ENCODE measurements at places on chromosomes 5 and 9. TPM values are rescaled to one million over a fixed set of nuclear protein-coding genes. Genes with fewer than 3 reads are reported as not detected.

DNA sequence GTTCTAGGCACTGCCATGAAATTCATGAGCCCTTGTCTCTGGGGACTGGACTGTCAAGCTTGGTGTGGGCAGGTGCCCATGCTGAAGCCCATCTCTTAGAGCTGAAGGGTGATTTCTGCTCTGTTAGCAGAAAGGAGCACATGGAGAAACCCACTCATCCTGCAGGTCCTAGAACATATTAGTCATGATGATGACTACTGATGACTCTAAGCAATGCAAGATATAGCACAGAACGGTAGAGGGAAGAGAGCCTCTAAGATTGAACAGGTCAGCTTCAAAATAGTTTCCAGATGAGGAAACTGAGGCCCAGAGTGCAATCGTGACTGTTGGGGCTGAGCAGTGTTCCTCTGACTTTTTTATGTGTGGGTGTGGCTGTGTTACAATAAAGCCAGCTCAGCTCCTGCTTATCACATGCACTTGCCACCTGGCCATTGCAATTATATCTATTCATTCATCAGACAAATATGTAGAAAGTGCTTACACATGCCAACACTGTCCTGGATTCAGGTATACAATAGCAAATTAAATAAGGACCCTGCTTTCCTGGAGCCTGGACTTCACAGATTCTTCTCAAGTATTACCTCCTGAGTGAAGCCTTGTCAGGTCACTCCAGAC lies 140.2 kb upstream of the BRINP1 start:
- no peak for DNase-seq

DNA sequence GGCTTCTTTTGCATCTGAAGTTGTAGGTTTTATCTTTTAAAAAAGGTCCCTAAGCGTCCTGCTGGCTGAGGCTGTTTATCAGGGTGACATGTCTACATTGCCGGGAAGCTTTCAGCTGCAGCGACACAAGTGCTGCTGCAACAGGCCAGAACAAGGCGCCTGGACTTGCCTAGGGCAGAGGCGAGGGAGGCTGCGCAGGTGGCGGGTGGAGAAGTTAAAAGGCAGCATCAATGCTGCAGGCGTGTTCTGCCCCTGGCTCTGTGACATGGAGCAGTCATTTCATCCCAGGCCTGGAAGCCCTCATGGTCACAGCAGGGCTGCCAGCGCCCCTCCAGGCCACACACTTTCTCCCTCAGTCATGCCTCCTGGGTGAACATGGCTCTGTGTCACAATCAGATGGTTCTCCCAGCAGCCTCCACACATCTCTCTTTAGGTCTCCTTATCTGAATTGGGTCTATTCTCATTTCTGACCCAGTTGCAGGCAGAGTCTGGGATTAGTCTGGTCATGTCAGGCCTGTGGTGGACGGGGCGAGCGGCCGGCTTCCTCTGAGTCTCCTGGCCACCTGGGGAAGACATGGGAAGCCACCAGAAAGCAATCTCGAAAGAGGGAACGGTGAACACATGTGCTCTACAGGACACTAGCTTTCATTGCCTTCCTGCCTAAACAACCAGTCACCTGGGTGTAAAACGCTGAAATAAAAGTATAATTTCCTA lies 41.3 kb downstream of the IRX2 start:
- no peak for DNase-seq

DNA sequence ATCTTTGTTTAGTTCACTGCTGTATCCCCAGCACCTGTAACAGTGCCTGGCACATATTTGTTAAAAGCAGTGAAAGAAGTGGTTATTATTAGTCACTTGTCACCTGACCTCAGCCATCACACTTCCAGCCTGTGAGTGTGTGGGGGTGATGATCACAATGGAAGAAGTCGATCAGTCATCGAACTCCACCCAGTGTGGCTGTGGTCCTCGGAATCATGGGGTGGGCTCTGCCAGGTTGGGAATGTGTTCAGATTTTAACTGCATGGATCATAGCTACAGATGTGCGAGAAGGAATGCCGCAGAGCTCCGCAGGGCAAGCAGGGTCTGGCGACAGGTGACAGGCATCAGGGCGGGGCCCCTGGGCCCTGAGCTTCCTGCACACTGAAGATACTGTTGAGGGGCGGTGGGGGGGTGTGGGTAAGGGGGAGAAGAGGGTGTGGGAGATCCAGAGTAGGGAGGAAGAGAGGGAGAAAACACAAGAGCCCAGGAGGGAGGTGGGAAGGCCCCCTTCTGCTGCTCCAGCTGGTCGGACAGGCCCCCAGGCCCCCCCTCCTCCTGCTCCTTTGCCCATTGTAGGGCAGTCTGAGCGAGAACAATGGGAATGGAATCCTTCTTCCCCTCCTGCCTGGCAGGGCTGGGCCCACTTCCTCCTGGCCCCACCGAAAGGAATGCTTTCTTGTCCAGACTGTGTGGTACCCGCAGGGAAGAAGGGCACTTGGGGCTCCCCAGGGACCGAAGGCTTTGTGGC lies 89.6 kb downstream of the SPRY4 start:
- no peak for DNase-seq

The SPRY4 gene
- 8.7 TPM for polyA plus RNA-seq

DNA sequence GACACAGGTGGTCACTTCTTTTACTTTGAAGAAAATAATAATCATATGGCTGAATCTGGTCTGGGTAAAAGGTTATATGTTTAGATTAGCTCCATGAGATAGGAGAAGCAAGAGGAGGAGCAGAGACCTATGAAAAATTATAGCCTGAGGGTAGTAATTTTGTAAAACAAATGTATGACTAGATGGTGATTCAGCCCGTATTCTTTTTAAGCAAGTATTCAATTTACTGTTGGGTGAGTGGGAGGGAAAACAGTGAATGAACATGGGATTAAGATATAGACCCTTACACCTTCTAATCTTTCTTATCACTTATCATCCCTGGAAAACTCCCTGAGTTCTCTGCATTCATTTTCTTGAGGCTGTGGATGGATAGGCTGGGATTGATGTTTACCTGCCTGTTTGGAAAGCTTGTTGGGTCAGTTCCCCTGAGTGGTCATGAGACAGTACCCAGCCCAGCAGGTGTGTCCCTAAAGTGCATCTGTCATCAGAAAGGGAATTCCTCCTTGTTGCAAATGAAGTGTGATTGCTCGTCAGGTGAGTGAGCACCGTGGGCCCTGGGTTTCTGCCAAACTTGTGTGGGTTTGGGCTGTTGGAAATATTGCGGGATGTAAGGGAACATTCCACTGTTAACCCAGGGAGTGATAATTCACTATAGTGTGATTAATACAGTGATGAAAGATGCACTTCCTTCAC lies 101.2 kb upstream of the GDNF start:
- DNase-seq = no peak

- no peak for DNase-seq
These were observed 442.9 kb upstream of the SGCD start for GRCh38 chr5:155884041-155884440.

- no peak for DNase-seq
These were observed 26.2 kb downstream of the ABO start for GRCh38 chr9:133248726-133249295.
